SHP77 (cell line): ENCODE measurements at places on chromosomes 11 and 22.

DNA sequence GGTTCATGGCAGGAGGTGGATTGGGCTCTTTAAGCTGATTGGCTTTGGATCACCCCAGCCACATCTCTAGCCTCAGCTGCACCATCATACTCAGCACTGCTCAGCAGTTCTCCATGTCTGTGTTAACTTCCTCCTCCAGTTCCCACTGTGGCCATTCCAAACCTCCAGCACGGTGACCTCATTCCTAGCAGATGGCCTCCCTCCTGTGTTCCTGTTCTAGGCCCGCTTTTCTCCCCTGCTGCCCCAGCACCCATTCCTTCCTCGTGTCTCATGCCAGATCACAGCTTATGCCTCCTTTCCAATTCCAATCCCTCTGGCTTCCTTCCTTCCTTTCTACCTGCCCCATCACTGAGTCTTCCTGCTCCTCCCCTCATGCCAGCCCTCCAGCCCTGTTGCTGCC lies 96.1 kb downstream of the MICAL2 start:
- no peak for DNase-seq

DNA sequence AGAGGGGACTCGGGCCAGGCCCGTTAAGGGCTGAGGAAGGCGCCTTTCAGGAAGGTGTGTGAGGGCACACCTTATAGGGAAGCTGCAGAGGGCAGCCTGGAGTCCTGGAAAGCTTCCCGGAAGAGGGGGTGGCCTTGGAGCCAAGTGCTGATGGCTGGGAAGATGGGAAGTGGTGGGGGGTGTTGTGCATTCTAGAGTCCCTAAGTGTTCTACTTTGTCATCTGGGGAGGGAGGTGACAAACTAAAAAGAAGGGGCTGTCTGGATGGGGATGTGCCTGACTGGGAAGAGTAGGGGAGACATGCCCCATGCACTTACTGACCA lies 6.8 kb downstream of the ZDHHC8 start:
- no peak for DNase-seq

- no peak for DNase-seq
Measured at GRCh38 chr11:32874132-32874531, 18.5 kb upstream of the QSER1 start.

DNA sequence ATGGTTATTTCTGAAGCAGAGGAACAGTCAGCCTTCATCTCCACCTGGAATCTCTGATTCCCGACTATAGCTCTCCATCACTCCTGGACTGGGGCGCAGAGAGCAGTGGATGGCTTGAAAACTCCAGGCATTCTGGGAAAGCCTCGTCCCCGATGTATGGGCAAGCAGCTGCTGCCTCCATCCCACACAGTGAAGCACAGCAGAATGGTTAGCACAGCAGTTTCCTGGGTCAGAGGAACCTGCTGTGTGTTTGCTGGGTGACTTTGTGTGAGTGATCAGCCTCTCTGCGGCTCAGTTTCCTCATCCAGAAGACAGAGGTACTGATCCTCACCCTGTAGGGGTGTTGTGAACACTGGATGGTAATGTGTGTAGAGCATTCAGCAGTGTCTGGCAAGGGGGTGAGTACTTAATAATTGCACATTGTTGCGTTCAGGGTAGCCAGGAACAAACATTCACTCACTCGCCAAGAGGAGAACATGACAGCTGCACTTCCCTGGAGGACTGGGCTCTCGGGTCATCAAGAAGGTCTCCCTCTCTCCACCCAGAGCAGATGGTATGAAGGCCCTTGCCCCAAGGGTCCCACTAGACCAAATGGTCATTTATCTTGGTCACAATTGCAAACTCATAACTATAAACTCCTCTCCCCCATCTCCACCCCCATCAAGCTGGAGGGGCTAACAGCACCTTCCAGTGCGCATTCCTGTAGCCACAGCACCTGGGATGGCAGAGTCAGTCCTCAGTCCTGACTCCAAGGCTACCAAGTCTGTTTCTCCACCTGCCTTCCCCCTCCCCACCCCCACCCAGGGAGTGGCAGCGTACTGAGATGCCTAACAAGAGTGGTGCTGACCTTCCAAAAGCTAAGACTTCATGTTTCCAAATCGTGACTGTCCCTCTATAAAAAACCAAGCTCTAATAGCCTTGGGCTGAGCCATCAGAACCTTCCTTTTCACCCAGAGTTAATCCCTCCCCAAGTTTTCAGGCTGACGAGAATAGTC lies 1.5 kb upstream of the CHST1 start:
- no peak for DNase-seq

- DNase-seq = peak; percentile 6
Measured at GRCh38 chr22:32531931-32532819, 57.6 kb downstream of the FBXO7 start.

- DNase-seq = no peak
Measured at GRCh38 chr11:27420722-27421572, 51.6 kb downstream of the LGR4 start.

DNA sequence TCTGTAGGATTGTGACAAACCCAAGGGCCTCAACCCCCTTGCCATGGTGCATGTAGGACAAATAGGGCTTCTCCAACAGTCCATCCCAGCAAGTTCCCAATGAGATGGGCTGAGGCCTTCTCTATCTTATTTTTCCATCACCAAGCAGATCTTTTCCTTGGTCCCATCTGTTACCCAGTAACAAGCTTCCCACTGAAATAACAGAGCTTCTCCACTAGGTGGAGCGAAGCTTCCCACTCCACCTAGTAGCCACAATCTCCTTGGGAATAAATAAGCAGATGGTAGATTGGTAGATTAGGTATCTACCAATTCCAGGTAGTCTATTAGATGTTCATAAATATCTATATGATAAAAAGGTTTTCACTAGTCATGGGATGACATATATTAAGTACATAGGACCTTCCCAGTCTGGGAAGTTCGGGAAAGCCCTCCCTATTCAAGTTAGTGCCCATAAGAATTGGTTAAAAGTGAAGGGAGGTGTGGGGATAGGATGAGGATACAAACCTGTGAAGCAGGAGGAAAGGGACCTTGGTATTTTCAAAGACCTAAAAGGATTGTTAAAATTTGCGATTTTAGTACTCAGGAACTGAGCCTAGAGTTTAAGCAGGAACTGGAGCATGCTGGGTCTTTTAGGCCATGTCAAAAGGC lies 5.9 kb upstream of the OR52L1 start:
- no peak for DNase-seq

DNA sequence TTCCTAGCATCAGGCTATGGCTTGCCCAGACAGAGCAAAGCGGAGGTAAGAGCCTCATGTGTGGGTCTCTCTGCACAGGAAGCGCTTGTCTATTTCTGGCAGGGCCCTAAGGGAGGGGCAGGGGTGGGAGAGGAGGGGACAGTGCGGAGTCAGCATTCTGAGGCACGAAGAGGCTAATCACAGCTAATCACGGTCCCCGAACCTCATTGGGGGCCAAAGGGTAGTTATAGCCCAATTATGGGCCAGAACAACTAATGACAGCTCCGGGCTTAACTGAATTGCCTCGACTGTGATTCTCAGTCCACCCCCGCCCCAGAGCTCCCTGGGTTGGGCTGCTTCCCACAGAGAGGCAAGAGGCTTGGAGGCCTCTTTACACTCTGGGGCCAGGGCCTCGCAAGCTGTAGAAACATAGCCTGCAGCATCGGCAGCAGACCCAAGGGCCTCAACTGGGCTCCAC lies 72.7 kb upstream of the PRDM11 start:
- DNase-seq = no peak

DNA sequence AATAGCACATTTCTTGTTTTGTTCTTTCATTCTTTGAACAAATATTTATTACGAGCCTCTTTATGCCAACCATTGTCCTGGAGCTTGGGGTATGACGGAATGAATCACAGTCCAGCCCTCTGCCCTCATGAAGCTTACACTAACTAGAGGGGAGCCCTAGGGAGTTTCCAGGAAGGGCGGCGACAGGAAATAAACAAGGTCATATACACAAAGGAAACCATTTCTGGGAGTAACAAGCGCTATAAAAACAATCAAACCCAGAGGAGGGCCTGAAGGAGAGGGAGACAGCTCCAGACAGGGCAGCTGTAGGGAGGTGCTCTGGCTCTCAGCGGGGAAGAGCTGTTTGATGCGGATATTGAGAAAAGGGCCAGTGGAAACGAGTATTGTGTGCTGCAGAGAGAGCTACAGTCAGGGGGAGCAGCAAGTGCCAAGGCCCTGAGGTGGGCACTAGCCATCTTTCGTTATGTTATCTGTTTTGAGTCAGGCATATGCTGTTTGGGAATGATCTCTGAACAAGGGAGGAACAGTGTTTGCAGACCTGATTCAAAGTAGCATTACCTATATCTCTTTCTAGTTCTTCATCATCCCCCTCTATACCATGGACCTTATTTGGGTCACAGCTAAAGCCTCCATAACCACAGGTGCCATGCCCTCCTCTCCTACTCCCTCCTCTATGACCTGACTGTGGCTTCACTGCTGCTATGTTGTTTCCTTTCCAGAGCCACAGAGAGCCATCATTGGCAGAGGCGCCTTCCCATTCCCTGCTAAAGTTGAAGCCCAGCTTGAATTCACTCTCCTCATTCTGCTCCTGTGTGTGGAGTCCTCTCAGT lies 15.3 kb upstream of the ZBTB16 start:
- no peak for DNase-seq

DNA sequence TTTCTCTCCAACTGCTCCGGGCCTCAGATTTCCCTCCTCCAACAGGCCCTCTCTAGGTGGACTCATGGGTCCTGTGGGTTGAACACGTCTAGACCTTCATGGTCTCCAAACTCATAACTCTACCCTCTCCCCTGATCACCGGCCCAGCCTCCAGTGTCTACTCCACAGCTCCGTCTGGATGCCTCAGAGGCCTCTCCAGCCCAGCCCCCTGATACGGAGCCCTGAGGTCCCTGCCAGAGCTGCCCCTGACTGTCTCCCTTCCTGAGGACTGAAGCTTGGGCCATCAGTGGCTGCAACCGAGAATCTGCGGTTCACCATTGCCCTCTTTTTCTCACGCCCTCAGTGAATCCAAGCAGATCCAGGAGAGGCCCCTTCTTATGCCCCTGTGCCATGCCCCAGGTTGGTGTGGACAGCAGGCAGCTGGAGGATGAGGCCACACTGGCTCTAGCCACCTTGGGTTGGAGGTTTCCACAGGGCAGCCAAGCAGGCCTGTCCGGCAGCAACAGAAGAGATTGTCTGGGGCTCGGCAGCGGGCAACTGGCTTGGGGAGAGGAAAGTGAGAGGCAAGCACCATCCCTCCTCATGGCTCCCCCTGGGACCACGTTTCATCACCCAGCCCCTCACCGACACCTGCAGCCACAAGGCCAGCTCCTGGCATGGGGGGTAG lies 104.6 kb upstream of the FGF3 start:
- no peak for DNase-seq

GRCh38 chr11:62001450-62002191 lies 34.2 kb upstream of the FTH1 start:
- no peak for DNase-seq

DNA sequence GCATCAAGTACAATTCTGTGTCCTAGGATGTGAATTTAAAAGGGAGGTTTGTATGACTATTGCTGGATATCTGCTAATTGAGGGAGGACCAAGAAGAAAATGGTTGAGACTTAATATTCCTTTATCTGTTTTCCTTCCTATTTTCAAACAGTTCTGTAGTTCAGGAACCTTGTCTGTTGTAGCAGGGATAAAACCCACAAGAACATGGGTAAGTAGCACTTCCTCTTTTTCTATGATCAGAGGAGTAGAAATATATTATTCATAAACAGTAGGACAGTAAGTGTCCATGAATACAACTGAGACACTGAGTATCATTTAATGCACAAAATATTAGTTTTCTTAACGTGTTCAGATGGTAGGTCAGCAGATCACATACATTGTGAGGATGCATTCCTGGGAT lies 7.6 kb downstream of the MS4A3 start:
- no peak for DNase-seq

GRCh38 chr22:20867179-20868024 lies 8.6 kb downstream of the SNAP29 start:
- DNase-seq = no peak

- no peak for DNase-seq
Measured at GRCh38 chr11:122085264-122085663, 30.8 kb downstream of the BLID start.

- DNase-seq = no peak
Measured at GRCh38 chr11:10742460-10743208, 8.4 kb upstream of the CTR9 start.
